ENCODE measurements at places on chromosomes 3 and 15.
A peak's percentile ranks its signal among the peaks of the same experiment; 100 is the strongest.

GRCh38 chr3:159726231-159726964, 262.2 kb upstream of the IL12A start:
- DNase-seq, result peak; percentile 8
- H3K4me3 ChIP-seq, result no peak overlapping the region
- peaks cover 3% of the 10 kb centered on the region for H3K4me1 ChIP-seq
- peak overlapping the region; percentile 16 for H3K27ac ChIP-seq

- H3K27me3 ChIP-seq, result no peaks in the 10 kb centered on the region
- H3K4me1 ChIP-seq, result peaks cover 21% of the 10 kb centered on the region
- no peak overlapping the region for H3K4me3 ChIP-seq
Measured at GRCh38 chr15:63351170-63351569, 30.5 kb downstream of the CA12 start.

DNA sequence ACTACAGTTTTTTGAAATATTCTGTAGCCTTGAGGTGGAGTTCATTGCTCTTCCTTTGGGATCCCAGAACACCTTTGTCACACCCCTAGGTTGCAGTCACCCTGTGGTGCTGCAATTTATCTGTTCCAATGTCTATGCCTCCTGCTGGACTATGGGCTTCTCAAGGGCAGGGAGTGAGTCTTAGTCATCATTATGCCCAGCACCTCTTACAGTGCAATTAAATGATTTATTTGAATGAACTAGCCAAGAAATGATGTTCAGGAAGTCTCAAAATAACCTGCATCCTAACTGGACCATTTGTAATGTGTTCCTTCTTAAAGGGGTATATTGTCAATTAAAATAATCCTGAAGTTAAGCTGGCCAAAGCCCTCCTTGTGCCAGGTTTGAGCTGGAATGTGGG, 28.5 kb downstream of the SHC4 start:
- no peaks in the 10 kb centered on the region for H3K27me3 ChIP-seq
- H3K4me3 ChIP-seq, result no peak overlapping the region
- DNase-seq, result no peak
- no peak overlapping the region for H3K27ac ChIP-seq
- no peaks in the 10 kb centered on the region for H3K36me3 ChIP-seq
- peaks cover 9% of the 10 kb centered on the region for H3K4me1 ChIP-seq

- no peaks in the 10 kb centered on the region for H3K4me1 ChIP-seq
- no peaks in the 10 kb centered on the region for H3K27me3 ChIP-seq
- no peak overlapping the region for H3K27ac ChIP-seq
- DNase-seq, result no peak
- no peak overlapping the region for H3K4me3 ChIP-seq
Measured at GRCh38 chr3:158953131-158953530, 151.3 kb downstream of the MFSD1 start.

DNA sequence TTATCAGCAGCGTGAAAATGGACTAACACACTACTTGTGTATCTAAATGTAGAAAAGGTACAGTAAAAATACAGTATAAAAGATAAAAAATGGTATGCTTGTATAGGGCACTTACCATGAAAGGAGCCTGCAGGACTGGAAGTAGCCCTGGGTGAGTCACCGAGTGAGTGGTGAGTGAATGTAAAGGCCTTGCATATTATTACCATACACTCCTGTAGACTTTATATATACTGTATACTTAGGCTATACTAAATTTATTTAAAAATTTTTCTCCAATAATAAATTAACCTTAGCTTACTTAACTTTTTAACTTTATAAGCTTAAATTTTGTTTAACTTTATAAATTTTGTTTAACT, 67.2 kb upstream of the TSPAN3 start:
- H3K27ac ChIP-seq, result no peak overlapping the region
- peaks cover 48% of the 10 kb centered on the region for H3K36me3 ChIP-seq
- no peaks in the 10 kb centered on the region for H3K27me3 ChIP-seq

DNA sequence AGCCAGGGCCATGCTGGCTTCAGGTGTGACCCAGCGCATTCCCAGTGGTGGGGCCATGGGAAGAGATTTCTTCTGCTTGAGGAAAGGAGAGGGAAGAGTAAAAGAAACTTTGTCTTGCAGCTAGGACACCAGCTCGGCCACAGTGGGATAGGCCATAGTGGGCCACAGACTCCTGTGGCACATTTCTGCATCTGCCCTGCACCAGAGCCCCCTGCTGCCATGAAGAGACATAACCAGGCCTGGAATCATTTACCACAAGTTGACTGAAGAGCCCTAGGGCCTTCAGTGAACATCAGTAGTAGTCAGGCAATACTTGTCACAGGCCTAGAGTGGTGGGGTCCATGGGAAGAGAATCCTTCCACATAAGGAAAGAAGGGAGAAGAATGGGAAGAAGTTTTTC, 411.4 kb upstream of the ARL6 start:
- no peak for DNase-seq
- H3K27me3 ChIP-seq, result no peaks in the 10 kb centered on the region
- H3K4me1 ChIP-seq, result no peaks in the 10 kb centered on the region
- H3K27ac ChIP-seq, result no peak overlapping the region
- H3K36me3 ChIP-seq, result no peaks in the 10 kb centered on the region

- peaks cover 15% of the 10 kb centered on the region for H3K27me3 ChIP-seq
- no peak overlapping the region for H3K27ac ChIP-seq
- no peaks in the 10 kb centered on the region for H3K36me3 ChIP-seq
- H3K4me3 ChIP-seq, result no peak overlapping the region
Measured at GRCh38 chr3:72258361-72259141, 473.6 kb upstream of the PROK2 start.

- H3K4me3 ChIP-seq, result no peak overlapping the region
- no peaks in the 10 kb centered on the region for H3K4me1 ChIP-seq
- DNase-seq, result no peak
- H3K27ac ChIP-seq, result peak overlapping the region; percentile 7
- no peaks in the 10 kb centered on the region for H3K36me3 ChIP-seq
Measured at GRCh38 chr3:178405531-178405930, 130.7 kb upstream of the KCNMB2 start.

- no peaks in the 10 kb centered on the region for H3K27me3 ChIP-seq
- peaks cover 2% of the 10 kb centered on the region for H3K4me1 ChIP-seq
- DNase-seq, result no peak
- peaks cover 4% of the 10 kb centered on the region for H3K36me3 ChIP-seq
- no peak overlapping the region for H3K4me3 ChIP-seq
Measured at GRCh38 chr3:33855884-33856546, 57.6 kb downstream of the PDCD6IP start.

GRCh38 chr3:24521420-24522145, 26.9 kb upstream of the THRB start:
- no peaks in the 10 kb centered on the region for H3K36me3 ChIP-seq
- peak overlapping the region; percentile 64 for H3K4me3 ChIP-seq
- H3K4me1 ChIP-seq, result peaks cover 10% of the 10 kb centered on the region
- peaks cover 5% of the 10 kb centered on the region for H3K27me3 ChIP-seq
- H3K27ac ChIP-seq, result no peak overlapping the region
